ENCODE measurements at places on chromosomes 5 and 9. TPM values are rescaled to one million over a fixed set of nuclear protein-coding genes. Genes with fewer than 3 reads are reported as not detected.

GRCh38 chr5:82561797-82562196, 283.6 kb upstream of the RPS23 start:
- no peak for DNase-seq
- H3K4me3 ChIP-seq: no peak overlapping the region
- no peaks in the 10 kb centered on the region for H3K36me3 ChIP-seq
- H3K27me3 ChIP-seq: no peaks in the 10 kb centered on the region
- H3K27ac ChIP-seq: no peak overlapping the region

DNA sequence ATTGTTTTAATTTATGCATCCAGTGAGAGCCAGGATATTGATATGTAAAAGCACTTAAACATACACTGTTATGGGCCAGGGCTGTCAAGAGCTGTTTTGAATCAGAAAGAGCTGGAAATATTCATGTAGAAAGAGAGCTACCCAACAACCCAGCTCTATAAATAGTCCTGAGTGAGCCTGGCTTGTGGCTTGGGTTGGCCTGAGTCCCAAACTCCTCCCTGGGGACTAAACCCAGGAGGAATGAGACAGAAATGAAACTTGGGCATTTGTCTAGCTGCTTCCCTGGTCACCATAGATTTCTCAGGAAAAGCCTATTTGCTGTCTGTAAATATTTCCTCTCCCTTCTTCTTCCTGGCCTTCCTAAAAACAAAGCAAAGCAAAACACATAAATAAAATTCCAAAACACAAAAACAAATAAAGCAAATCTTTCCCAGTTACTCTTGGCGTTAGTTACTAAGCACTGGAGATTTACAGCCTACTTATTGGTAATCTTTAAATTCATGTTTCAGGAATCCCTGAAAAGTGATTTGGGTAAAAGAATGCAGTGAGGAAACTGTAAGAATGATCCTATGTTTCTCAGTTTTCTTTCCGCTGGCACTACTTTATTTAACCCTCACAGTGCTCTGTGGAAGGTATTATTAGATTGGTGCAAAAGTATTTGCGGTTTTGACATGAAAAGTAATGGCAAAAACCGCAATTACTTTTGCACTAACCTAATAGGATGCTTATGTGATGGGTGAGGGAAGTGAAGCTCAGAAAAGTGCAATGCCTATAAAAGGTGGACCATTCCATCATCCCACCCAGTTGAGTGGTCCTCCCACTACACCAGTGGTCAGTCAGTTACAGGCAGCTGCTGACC, 111.8 kb downstream of the CARTPT start:
- no peak overlapping the region for H3K27ac ChIP-seq
- peak; percentile 55 for DNase-seq
- H3K4me1 ChIP-seq: no peaks in the 10 kb centered on the region
- H3K27me3 ChIP-seq: no peaks in the 10 kb centered on the region
- no peaks in the 10 kb centered on the region for H3K36me3 ChIP-seq

GRCh38 chr5:89901346-89901745, 508.2 kb downstream of the CETN3 start:
- no peaks in the 10 kb centered on the region for H3K27me3 ChIP-seq
- no peaks in the 10 kb centered on the region for H3K4me1 ChIP-seq
- no peak for DNase-seq
- no peaks in the 10 kb centered on the region for H3K36me3 ChIP-seq
- H3K4me3 ChIP-seq: no peak overlapping the region
- no peak overlapping the region for H3K27ac ChIP-seq

DNA sequence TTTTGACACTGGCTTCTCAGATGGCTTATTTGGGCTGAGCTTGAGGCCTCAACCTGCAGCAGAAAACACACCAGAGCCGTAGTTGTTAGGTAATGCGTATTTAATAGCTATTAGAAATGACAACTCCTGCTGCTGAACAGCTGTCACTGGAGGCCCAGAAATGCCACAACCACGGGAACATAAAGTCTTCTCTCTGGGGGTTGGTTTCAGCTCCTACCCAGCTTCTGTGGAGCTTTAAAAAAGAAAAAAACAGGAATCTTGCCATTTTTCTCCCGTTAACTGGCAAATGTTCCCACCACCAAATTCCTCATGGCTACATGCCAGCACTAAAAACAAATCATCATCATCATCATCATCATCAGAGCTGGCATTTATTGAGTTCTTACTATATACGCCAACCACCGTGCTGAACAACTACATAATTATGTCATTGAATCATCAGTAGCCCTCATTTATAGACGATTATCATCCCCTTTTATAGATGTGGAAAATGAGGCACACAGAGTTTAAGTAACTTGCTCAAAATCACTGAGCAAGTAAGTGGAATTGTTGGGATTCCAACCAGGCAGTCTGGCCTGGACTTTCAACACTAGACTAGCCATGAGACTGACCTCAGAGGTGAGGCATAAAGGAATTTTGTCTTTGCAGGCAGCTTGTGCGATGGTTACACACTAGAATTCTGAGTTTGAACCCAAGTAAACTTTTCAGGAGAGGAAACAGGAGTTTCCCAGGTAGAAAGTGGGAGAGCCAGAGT, 185.3 kb upstream of the WWC1 start:
- H3K4me3 ChIP-seq: no peak overlapping the region
- H3K4me1 ChIP-seq: peaks cover 28% of the 10 kb centered on the region
- DNase-seq: no peak
- no peaks in the 10 kb centered on the region for H3K36me3 ChIP-seq
- peak overlapping the region; percentile 15 for H3K27ac ChIP-seq

GRCh38 chr9:19913151-19913550, 124.3 kb upstream of the SLC24A2 start:
- DNase-seq: no peak
- H3K36me3 ChIP-seq: no peaks in the 10 kb centered on the region
- H3K27me3 ChIP-seq: no peaks in the 10 kb centered on the region
- no peak overlapping the region for H3K4me3 ChIP-seq

GRCh38 chr5:122259995-122260394, 52.0 kb upstream of the SNCAIP start:
- H3K27me3 ChIP-seq: no peaks in the 10 kb centered on the region
- no peaks in the 10 kb centered on the region for H3K4me1 ChIP-seq
- DNase-seq: no peak
- H3K4me3 ChIP-seq: no peak overlapping the region
- H3K27ac ChIP-seq: no peak overlapping the region

DNA sequence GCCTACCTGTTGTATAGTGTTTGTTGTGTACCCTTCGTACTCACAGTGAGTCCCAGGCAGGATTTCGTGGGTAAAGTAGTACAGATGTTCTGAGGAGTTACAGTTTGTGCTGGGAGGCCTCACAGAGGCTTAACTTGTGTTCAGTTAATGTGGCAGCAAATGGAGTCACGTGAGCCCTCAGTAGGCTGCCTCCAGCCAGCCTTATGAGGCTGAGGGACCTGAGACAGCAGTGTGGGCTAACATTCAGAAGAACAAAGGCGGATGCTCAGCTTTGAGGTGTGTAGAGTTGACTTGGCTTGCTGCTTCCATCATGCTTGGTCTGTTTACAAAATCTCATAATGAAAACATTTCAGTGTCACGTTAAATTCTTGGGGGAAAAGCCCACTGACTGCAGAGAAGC, 118.1 kb downstream of the TRIO start:
- DNase-seq: no peak
- H3K4me3 ChIP-seq: no peak overlapping the region
- H3K4me1 ChIP-seq: peaks cover 12% of the 10 kb centered on the region
- no peak overlapping the region for H3K27ac ChIP-seq

The STPG3 gene
- 0.38 TPM for total RNA-seq

The CDC25C gene
- 0.25 TPM for total RNA-seq

The OTULINL gene
- 10.8 TPM for total RNA-seq

- peak overlapping the region; percentile 92 for H3K4me3 ChIP-seq
- no peak for DNase-seq
- no peaks in the 10 kb centered on the region for H3K27me3 ChIP-seq
- H3K4me1 ChIP-seq: peaks cover 3% of the 10 kb centered on the region
- peaks cover 41% of the 10 kb centered on the region for H3K36me3 ChIP-seq
- H3K27ac ChIP-seq: no peak overlapping the region
These were observed 1.4 kb downstream of the HNRNPAB start for GRCh38 chr5:178205749-178206047.

DNA sequence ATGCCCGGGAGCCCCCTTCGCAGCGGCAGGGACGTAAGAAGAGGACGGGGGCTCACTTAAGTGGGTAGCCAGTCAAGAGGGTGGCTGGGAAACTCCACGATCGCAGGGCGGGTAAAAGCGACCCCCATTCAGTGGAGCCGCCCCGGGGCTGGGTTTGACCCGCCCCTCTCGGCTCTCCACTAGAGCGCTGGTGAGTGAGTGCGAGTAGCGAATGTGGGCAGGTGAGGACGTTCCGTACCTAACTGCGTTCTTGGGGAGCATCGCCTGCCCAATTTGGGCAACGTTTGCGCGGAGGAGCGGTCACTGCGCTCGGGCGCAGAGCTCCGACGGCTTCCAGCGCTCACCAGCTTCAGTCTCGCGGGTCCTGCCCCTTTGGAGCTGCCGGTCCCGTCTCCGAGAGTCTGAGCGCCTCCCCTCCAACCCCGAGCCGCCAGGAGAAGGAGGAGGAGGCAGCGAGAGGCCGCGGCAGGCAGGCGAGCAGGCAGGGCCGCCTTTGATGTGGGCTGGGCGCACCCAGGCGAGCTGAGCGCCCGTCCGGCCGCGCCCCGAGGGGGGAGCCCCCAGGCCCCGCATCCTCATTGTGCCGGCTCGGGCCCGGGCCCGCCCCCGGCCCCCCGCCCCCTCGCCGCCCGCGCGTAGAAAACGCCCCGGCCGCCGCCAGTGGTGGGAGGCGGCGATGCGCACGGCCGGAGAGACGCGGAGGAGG, at the start of gene FGF18:
Gene FGF18, plus strand, starts transcription at position 666 of the 706 bp plus-strand sequence. CDS start 553 bp downstream, outside the sequence.
- H3K4me3 ChIP-seq: no peak within 1 kb of the TSS
- no peaks in the 10 kb centered on the region for H3K4me1 ChIP-seq
- peak; percentile 85 for DNase-seq
- peaks cover 2% of the 10 kb centered on the region for H3K27me3 ChIP-seq

- H3K27ac ChIP-seq: no peak overlapping the region
- H3K36me3 ChIP-seq: no peaks in the 10 kb centered on the region
- no peaks in the 10 kb centered on the region for H3K27me3 ChIP-seq
- H3K4me1 ChIP-seq: peaks cover 5% of the 10 kb centered on the region
These were observed 2.2 kb upstream of the S1PR3 start for GRCh38 chr9:88988796-88989641.

- no peak overlapping the region for H3K4me3 ChIP-seq
- no peaks in the 10 kb centered on the region for H3K36me3 ChIP-seq
- DNase-seq: peak; percentile 60
These were observed 17.9 kb downstream of the PDZD2 start for GRCh38 chr5:31656806-31657205.

The MOB3B gene
- total RNA-seq: 22.5 TPM

- no peaks in the 10 kb centered on the region for H3K4me1 ChIP-seq
- H3K36me3 ChIP-seq: no peaks in the 10 kb centered on the region
- no peak overlapping the region for H3K27ac ChIP-seq
- H3K4me3 ChIP-seq: no peak overlapping the region
These were observed 96.1 kb upstream of the NFIL3 start for GRCh38 chr9:91519520-91520277.

DNA sequence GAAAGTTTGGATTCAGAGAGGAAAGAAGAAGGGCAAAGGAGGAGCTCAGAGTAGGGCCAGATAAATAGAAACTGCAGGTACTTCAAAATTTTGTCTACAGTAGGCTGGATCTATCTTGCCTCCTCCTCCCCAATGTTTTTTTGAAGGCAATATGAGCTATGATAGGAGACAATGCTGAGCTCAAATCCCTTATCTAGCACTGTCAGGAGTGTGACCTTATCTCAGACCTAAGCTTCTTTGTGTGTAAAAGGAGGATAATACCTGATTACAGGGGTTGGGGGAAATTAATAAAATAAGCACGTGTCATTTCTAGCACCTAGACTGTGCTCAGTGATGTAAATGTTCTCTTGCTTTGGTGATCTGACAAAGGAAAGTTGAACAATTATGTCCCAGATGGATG, 137.8 kb upstream of the CD180 start:
- no peaks in the 10 kb centered on the region for H3K36me3 ChIP-seq
- no peak overlapping the region for H3K27ac ChIP-seq
- no peak overlapping the region for H3K4me3 ChIP-seq
- no peak for DNase-seq

The DND1 gene
- total RNA-seq: 1.0 TPM

DNA sequence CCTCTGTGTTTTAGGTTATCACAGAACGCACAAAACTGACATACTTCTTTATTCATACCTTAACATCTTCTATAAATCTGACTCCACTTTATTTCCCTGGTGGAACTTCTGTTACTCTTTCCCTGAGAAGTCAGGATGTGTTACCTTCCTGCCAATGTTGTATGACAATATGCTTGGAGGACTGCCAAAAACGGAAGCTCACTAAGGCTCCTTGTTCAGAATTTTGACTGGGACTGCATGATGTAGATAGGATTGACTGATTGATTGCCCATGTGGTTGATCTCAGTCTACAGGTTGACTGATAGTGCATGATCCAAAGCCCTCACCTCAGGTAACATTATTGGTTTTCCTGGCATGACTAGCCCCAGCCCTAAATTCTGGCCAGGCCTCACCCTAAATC, 319.4 kb downstream of the TLR4 start:
- no peak overlapping the region for H3K4me3 ChIP-seq
- H3K27ac ChIP-seq: no peak overlapping the region
- H3K27me3 ChIP-seq: no peaks in the 10 kb centered on the region
- H3K36me3 ChIP-seq: no peaks in the 10 kb centered on the region
- no peak for DNase-seq

DNA sequence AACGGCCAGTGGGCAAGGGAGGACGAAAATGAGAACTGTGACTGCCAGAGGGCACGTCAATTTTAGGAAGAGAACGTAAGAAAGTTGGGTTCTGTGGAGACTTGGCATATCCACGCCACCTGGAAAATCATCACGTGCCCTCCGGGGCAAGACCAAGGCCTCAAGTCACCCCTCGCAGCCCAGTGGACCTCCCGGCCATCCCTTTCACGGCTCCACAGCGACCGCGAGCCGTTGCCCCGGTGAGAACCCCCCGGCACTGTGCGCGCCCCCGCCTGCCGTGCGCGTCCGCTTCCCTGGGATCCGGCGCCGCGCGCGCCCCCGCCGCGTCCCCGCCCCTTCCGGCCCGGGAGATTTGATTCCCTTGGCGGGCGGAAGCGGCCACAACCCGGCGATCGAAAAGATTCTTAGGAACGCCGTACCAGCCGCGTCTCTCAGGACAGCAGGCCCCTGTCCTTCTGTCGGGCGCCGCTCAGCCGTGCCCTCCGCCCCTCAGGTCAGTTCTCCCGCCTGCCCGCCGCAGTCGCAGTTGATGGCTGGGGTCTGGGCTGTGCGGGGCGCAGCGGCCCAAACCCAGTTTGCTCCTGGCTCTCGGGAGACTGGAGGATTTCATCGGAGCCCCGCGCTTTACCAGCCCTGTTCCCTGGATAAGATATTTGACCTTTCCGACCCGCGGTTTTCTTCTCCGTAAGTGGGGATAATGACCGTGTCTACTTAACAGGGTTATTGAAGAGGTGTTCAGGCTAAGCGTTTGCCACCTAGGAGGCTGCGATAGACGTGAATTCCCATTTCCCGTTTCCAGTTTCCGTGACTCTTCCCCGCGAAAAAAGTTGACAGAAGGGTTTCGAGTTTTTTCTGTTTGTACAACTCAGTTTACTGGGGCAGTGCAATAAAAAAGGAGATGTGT, at the start of gene MELK:
Gene MELK, plus strand, starts transcription at position 381 of the 904 bp plus-strand sequence. CDS start 8,787 bp downstream, outside the sequence.
- H3K4me3 ChIP-seq: peak within 1 kb of the TSS; percentile 94
- H3K27ac ChIP-seq: no peak within 1 kb of the TSS
- H3K4me1 ChIP-seq: no peaks in the 10 kb centered on the region
- H3K27me3 ChIP-seq: no peaks in the 10 kb centered on the region

The PHAX gene
- 33.3 TPM for total RNA-seq

The TMEM215 gene
- not detected for total RNA-seq

The DOK3 gene
- 18.6 TPM for total RNA-seq
